ENCODE measurements at places on chromosomes 12 and 14.

- DNase-seq: no peak
Observed at GRCh38 chr12:49462083-49462744, 76.6 kb upstream of the KCNH3 start.

- no peak for DNase-seq
Observed at GRCh38 chr12:66242311-66242710, 53.3 kb downstream of the IRAK3 start.

GRCh38 chr12:70577283-70577634 lies 60.0 kb downstream of the PTPRB start:
- no peak for DNase-seq

DNA sequence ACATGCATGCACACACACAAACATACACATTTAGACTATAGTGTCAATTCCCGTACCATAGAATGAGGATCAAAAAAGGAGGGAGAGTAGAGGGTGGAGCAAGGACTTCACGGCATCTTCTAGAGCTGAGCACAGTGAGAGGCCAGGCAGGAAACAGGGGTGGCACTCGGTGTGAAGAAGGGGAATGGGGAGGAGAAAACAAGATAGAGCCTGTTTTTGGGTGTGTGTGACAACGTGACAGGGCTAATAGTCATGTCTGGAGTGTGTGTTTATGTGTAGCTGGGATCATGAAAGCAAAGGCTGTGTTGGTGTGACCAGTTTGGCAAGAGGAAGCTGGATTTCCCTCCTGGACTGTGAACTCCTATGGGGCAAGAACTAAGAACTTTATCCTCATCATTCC lies 9.9 kb upstream of the ACVR1B start:
- no peak for DNase-seq

Measured in NK-92 treated with Interleukin-12 subunit alpha and Interleukin-12 subunit beta, amount 100 ng/mL, for 24 hours (cell line).